ENCODE measurements at places on chromosomes 2 and 18.

DNA sequence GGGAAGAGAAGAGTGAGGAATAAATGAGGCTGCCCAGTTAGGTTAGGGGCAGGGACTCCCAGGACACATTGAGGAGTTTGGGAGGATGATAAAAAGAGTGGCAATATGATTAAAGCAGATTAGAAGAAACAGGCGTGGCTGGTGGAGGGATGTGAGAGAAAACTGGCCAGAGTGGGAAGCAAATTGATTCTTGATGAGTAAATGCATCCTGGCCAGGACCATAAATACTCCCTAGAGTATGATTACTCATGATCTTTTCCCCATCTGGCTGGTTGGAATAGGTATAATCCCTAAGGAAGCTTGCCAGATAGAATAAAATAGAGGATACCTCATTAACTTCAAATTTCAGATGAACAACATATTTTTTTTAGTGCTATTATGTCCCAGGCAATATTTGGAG, 21.5 kb upstream of the DAW1 start:
- no peak for DNase-seq

DNA sequence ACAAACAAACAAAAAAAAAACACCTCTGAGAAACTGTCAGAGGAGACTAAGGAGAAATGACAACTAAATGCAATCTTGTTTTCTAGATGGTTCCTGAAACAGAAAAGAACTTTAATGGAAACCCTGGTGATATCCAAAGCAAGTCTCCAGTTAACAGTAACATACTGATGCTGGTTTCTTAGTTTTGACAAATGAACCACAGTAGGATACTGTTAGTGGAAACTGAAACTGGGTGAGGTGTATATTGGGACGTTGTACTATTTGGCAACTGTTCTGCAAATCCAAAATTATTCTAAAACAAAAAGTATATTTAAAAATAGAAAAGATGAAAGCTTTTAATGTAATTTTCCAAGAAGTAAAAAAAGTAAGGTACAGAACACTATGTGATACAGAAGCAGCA, 11.4 kb downstream of the SESTD1 start:
- no peak for DNase-seq

GRCh38 chr18:13493079-13493478, 233.3 kb downstream of the FAM210A start:
- no peak for DNase-seq

GRCh38 chr2:67142071-67142470, 255.1 kb upstream of the ETAA1 start:
- DNase-seq, result no peak

GRCh38 chr2:156436497-156437085, 412 bp downstream of the GPD2 start:
- DNase-seq, result no peak

- DNase-seq, result no peak
Measured at GRCh38 chr2:86235196-86235980, 36.1 kb downstream of the MRPL35 start.

DNA sequence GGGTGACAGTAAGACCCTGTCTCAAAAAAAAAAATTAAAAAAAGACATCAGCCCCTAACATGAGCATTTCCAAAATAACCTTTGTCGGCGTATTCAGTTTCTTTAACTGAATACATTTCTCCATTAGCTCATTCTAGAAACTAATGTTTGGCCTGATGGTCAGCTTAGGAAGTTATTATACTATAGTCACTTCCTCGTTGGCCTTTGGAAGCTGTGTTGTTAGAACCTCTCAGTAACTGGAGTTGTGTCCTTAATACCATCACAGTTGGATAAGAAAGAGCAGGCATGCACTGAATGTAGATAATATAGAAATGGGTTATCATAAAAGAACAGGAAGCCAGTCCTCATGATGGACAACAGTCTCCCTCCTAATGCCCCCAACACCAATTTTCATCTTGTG, 112.8 kb downstream of the ANTXR1 start:
- no peak for DNase-seq

GRCh38 chr2:184769023-184769422, 170.7 kb downstream of the ZNF804A start:
- DNase-seq, result no peak

DNA sequence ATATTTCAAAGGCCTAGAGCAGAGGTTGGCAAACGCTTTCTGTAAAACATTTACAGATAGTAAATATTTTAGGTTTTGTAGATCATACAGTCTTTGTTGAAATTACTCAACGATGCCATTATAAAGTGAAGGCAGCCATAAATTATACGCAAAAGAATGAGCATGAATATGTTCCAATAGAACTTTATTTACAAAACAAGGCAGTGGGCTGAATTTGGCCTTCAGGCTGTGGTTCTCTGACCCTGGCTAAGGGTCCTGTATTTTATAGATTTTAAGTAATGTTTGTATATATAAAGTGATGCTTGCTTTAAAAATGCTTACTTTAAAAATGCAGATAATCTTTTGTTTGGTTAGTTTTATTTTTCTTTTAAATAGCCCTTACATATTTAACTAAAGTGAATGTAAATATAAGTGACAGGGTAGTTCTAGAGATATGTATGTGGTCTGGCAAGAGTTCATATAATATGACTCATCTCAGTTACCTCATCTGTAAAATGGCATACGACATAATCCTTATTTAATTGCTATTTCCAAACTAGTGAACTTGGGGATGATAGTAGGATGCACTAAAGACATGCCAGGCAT, 51.7 kb upstream of the ATP5MC3 start:
- no peak for DNase-seq

- no peak for DNase-seq
Measured at GRCh38 chr2:151490276-151490675, 80.6 kb downstream of the RIF1 start.

GRCh38 chr2:156892467-156893281, 364.8 kb upstream of the GALNT5 start:
- DNase-seq, result no peak

GRCh38 chr18:41113885-41114482, 841.0 kb upstream of the PIK3C3 start:
- no peak for DNase-seq

GRCh38 chr2:225766431-225766830, 366.9 kb downstream of the NYAP2 start:
- DNase-seq, result no peak

- DNase-seq, result no peak
Measured at GRCh38 chr2:106812383-106812782, 73.6 kb downstream of the ST6GAL2 start.

DNA sequence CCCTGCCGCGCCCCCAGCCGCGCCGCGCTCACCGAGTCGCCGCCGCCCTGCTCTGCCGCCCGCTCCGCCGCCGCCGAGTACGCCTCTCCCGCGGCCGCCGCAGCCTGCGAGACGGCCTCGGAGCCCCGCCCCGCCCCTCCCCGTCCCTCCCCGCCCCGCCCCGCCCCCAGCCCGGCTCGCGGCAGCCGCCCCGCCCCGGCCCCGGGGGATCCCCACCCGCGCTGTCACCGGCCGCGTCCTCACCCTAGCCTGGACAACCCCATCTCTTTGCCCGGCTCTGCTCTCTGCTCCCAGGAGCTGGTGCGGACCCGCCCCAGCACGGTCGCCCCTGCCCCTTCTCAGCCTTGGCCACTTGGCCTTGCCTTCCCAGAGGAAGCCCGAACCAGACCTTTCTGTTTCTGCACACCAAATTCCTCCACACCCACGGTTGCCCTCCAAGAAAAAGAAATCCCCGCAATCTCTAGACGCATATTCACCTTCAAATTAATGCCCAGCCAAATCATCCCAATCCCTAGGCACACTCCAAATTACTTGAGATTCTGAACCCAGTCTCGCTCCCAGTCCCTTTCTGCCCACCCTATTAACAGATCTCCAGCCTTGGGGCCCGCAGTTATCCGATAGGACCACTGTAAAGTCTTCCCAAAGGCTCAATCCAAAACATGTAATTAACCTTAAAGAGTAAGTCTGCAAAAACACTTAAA, at the start of gene CYRIA:
TSS of gene CYRIA (minus strand) at position 87 of the 701 bp plus-strand sequence. CDS start 77,715 bp downstream, outside the sequence.
- DNase-seq, result peak; percentile 11

DNA sequence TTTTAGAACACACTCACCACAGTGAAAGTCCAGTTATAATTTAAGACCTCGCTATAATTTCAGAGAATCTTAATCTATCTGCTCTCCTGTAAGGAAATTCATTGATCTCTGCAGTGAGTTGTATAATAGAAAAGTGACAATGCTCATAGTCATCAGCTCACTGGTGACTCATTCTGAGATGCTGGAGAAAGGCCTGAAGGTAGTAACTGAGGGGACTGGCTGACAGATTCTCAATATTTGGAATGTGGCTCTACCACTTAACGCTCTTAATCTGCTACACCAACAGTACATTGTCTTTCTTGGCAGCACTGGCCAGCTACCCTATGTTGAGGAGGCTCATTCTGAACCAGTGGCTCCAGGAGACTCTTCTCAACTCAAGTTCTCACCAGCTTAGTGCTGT, 246.1 kb downstream of the RPRM start:
- DNase-seq, result no peak

GRCh38 chr18:36295880-36296301, 1.6 kb upstream of the FHOD3 start:
- DNase-seq, result no peak

- no peak for DNase-seq
Measured at GRCh38 chr2:54639609-54640008, 83.9 kb upstream of the EML6 start.

- DNase-seq, result no peak
Measured at GRCh38 chr18:14776801-14777200, 28.8 kb downstream of the ANKRD30B start.

DNA sequence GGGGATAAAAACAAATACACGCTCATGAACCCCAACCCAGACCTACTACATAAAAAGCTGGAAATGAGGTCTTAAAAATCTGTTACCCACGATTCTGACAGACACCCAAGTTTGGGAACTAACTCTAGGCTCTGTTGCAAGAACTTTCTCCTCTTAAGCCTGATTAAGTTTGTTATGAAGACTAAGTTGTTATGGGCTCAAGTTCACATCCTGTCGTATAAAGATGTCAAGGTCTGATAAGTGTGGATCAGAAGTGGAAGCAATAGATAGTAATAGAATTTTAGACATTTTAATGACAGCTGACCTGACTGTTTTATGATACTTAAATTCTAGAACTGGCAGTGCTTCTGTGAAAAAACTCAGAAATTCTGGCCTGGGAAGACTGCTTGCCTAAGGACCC, 43.2 kb downstream of the LPIN2 start:
- no peak for DNase-seq

DNA sequence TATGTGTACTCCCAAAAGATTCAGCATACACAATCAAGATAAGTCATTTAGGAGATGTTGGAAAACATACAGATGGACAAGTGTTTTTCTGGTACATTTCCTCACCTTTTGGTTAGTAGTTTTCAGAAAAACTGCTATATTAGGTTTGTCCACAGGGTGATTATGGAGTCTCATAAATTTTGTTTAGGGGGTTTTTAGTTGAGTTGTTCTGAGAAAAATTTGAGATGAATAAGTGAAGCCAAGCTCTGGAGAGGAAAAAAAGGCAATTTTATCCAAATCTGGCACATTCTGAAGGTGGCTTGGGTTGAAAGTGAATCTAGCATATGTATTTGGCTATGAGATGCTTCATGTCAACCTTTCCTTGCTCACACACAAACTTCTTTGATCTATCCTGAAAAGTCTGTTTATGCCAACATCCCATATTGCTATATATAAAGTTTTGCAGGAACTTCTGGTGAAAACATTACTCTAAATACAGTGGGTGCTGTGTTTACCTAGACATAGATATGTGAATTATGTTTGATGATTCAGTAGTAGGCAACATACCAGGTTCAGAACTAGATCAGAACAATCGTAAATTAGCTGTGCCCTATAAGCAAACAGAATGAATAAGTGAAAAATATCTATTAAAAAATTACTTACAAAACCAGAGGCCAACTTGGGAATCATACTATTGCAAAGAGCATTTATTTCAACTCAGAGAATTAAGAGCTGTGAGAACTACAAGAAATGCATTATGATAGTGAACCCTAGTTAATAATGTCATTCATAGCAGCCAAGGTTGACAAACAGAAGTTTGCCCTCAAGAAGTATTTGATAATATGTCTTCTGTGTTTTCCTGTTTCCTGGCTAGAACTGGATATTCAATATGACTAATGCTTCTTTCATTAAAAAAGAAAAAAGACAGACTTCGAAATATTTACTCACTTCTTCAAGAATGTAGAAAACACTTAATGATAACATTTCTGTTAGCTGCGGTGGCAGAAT, 552.0 kb downstream of the IRS1 start:
- no peak for DNase-seq

GRCh38 chr2:105432044-105432399, 33.2 kb upstream of the FHL2 start:
- DNase-seq, result no peak

GRCh38 chr2:223915071-223915470, 30.1 kb downstream of the WDFY1 start:
- DNase-seq, result no peak

DNA sequence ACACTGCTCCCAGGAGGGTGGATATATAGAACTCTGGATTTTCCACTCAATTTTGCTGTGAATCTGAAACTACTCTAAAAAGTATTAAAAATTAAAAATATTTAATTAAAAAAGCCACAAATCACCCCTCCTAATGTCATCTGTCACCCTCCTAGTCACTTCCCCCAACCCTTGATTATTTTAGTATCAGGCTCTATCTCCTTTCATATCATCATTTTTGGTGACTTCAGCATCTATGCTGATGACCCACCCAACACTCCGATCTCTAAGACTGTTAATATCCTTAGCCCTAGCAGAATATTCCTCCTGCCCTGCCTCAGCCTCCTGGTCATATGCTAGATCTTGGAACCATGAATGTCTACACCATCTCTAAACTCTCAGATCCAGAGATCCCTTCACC, 128.3 kb upstream of the SLC1A4 start:
- no peak for DNase-seq
